ENCODE measurements at places on chromosomes 3 and 15. TPM values are rescaled to one million over a fixed set of nuclear protein-coding genes. Genes with fewer than 3 reads are reported as not detected.

Gene CYP11A1
- total RNA-seq: not detected

Gene CHDH
- 0.55 TPM for total RNA-seq

Gene CCDC80
- total RNA-seq: not detected

Gene SLC22A14
- total RNA-seq: not detected

Gene SI
- total RNA-seq: not detected

Gene SLC25A20
- total RNA-seq: 18.5 TPM

Gene WDR53
- total RNA-seq: 12.8 TPM

Gene PTH1R
- total RNA-seq: not detected

Gene DUOX1
- total RNA-seq: 0.07 TPM

Gene PRTG
- not detected for total RNA-seq

DNA sequence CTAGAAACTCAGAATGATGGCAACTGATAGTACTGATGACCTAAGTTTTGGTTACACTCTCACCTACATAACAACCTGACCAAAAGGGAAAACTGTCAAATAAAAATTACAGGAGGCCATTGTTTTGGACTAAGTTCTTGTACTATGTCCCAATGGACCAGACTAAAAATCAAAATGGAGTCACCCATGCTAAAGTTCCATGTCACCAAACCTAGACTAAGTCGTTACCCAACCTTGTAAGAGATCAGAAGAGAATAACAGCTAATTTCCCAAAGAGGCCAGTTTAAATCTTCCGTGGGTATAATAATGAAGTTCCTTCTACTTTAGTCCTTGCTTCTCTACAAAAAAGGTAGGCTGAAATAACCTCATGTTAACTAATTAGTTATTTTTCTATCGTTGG lies 12.3 kb downstream of the THOC7 start:
- no peak for DNase-seq
- H3K27me3 ChIP-seq: no peaks in the 10 kb centered on the region
- peaks cover 22% of the 10 kb centered on the region for H3K36me3 ChIP-seq

GRCh38 chr15:31265090-31265870 lies 61.4 kb upstream of the KLF13 start:
- H3K4me3 ChIP-seq: no peak overlapping the region
- no peaks in the 10 kb centered on the region for H3K36me3 ChIP-seq
- peak overlapping the region; percentile 77 for H3K27ac ChIP-seq
- no peak for DNase-seq
- peaks cover 2% of the 10 kb centered on the region for H3K27me3 ChIP-seq
- H3K4me1 ChIP-seq: peaks cover 81% of the 10 kb centered on the region

GRCh38 chr15:26023231-26023630 lies 160.1 kb upstream of the ATP10A start:
- no peak overlapping the region for H3K27ac ChIP-seq
- no peak overlapping the region for H3K4me3 ChIP-seq
- peaks cover 4% of the 10 kb centered on the region for H3K27me3 ChIP-seq
- H3K4me1 ChIP-seq: no peaks in the 10 kb centered on the region
- no peak for DNase-seq

GRCh38 chr3:40337136-40338108 lies 27.9 kb downstream of the EIF1B start:
- peaks cover 7% of the 10 kb centered on the region for H3K27me3 ChIP-seq
- DNase-seq: peak; percentile 36
- peaks cover 20% of the 10 kb centered on the region for H3K4me1 ChIP-seq
- H3K36me3 ChIP-seq: no peaks in the 10 kb centered on the region

GRCh38 chr3:66253790-66254620 lies 33.2 kb downstream of the SLC25A26 start:
- H3K27me3 ChIP-seq: no peaks in the 10 kb centered on the region
- peaks cover 2% of the 10 kb centered on the region for H3K4me1 ChIP-seq
- H3K27ac ChIP-seq: no peak overlapping the region
- peaks cover 8% of the 10 kb centered on the region for H3K36me3 ChIP-seq
- DNase-seq: no peak
- H3K4me3 ChIP-seq: no peak overlapping the region

- H3K27ac ChIP-seq: no peak overlapping the region
- H3K4me1 ChIP-seq: no peaks in the 10 kb centered on the region
- peaks cover 11% of the 10 kb centered on the region for H3K27me3 ChIP-seq
- no peak for DNase-seq
- no peak overlapping the region for H3K4me3 ChIP-seq
Measured at GRCh38 chr15:39417366-39418134, 163.3 kb upstream of the THBS1 start.

GRCh38 chr3:27596334-27596841 lies 112.2 kb upstream of the SLC4A7 start:
- no peak overlapping the region for H3K27ac ChIP-seq
- H3K36me3 ChIP-seq: no peaks in the 10 kb centered on the region
- peak; percentile 10 for DNase-seq
- H3K4me1 ChIP-seq: peaks cover 20% of the 10 kb centered on the region
- H3K27me3 ChIP-seq: no peaks in the 10 kb centered on the region

- DNase-seq: no peak
- peaks cover 15% of the 10 kb centered on the region for H3K27me3 ChIP-seq
- no peaks in the 10 kb centered on the region for H3K36me3 ChIP-seq
- H3K4me3 ChIP-seq: no peak overlapping the region
- H3K4me1 ChIP-seq: peaks cover 6% of the 10 kb centered on the region
- H3K27ac ChIP-seq: no peak overlapping the region
Measured at GRCh38 chr3:18080198-18080689, 337.8 kb upstream of the TBC1D5 start.

- no peak overlapping the region for H3K27ac ChIP-seq
- no peak for DNase-seq
- H3K4me1 ChIP-seq: no peaks in the 10 kb centered on the region
Measured at GRCh38 chr15:71889385-71889784, 79.0 kb downstream of the NR2E3 start.

DNA sequence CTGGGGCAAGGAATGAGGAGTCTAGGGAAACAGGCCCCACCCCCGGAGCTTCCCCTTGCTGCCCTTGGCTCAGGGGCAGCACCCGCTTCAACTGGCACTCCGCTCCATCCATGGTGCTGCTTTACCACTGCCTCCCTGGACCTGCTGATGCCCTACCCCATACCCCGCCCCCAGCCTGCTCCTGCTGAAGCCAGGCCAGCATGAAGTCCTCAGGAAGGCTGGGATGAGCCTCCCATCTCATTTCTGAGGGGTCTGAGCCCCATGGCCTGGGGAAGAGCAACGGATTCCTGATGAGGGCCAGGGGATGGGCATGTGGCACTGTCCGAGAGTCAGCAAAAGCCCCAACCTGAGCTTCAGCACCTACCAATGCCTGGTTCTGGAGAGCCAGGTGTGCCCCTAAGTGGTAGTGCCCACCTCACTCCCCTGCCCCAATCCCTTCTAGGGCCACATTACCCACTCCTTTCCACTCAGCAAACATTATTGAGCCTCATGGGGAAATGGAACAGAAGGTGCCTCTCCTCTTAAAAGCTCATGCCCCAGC lies 21.0 kb downstream of the SEC61A1 start:
- H3K27me3 ChIP-seq: no peaks in the 10 kb centered on the region
- H3K4me1 ChIP-seq: peaks cover 21% of the 10 kb centered on the region
- DNase-seq: no peak
- H3K27ac ChIP-seq: no peak overlapping the region

DNA sequence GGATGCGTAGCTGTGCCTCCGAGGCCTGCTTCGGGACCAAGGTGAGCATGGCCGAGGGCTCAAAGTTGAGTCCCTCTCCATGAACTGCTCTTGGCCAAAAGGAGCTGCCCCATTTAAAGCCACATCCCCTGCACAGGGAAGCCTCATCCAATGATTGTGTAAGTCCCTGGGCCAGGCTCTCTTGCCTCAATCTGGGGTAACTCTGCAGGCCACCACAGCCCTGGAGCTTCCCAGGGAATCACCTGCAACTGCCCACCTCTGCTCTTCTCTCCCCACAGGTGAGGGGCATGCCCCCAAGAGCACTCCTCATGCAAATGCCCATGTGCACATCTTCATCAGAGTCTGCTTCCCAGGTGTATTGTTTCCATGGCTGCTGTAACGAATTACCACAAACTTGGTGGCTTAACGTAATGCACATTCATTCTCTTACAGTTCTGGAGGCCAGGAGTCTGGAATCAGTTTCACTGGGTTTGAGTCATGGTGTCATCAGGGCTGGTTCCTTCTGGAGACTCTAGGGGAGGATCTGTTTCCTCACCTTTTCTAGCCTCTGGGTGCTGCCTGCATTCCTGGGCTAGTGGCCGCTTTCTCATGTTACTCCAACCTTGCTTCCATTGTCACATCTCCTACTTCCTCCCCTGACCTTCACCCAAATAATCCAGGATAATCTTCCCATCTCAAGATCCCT lies 25.0 kb upstream of the LOXL1 start:
- no peak overlapping the region for H3K4me3 ChIP-seq
- no peaks in the 10 kb centered on the region for H3K4me1 ChIP-seq
- no peak overlapping the region for H3K27ac ChIP-seq

- no peaks in the 10 kb centered on the region for H3K36me3 ChIP-seq
- H3K4me3 ChIP-seq: no peak overlapping the region
- no peak for DNase-seq
- H3K27me3 ChIP-seq: peaks cover 23% of the 10 kb centered on the region
- no peaks in the 10 kb centered on the region for H3K4me1 ChIP-seq
Measured at GRCh38 chr3:154229217-154229590, 95.1 kb downstream of the DHX36 start.

DNA sequence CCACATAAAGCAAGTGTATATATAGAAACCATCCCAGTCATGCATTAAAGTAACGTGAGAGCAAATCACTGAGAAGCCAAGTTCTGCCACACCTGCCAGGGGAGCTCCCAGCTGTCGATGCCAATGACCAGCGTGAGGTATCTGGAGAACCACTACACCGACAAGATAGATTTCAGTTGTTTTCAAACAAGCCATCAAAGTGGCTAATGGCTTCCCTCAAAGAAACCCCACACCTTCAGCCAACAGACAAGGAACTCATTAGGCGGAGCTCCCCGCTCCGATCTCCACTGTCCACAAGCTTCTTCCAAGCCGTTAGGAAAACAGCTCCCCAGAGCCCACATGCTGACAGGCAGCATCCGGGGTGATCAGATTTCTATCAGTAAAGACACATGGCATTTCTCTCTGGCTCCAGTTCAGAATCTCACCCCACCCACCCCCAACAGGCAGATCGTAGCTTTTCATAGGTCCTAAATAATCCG lies 54.2 kb upstream of the SPATA12 start:
- no peak overlapping the region for H3K4me3 ChIP-seq

- H3K36me3 ChIP-seq: no peaks in the 10 kb centered on the region
- H3K4me1 ChIP-seq: peaks cover 18% of the 10 kb centered on the region
- no peak overlapping the region for H3K27ac ChIP-seq
- H3K4me3 ChIP-seq: no peak overlapping the region
- DNase-seq: peak; percentile 31
Measured at GRCh38 chr3:129593230-129593594, 13.3 kb downstream of the PLXND1 start.

DNA sequence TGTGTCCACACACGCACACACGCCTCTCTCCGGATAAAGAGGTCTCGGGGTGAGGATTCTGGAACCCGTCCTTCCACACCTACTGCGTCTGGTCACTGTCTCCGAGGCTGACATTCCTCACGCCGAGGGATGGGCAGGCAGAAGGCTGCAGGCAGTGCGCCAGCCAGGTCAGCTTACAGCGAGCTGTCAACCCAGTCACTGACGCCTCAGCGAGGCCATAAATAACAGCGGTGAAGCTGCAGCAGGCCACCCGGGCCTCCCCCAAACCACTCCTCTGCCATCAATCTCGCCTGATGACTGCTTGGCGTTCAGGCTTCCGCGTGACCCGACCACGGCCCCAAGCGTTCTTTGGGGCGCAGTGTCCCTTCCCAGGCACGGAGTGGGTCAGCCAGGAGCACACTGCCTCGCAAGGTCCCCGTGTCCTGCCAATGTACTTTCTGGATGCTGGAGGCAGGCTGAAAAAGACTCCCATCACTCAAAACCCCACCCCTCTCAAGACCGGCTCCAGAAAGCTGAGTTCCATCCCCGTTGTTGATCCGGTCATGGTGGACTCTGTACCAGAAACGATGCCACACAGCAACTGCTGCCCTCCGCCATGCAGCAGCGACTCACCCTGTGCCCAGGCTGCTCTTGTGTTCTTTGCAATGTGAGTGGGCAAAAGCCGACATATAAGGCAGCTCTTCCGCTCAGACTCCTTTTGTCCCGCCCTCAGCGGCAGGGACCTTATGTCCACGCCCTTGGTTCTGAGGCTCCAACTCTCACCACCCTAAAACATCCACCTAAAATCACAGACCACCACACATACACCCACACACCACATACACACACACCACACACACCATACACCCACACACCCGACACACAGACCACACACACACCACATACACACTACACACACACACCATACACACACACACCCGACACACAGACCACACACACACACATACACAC lies 27.1 kb downstream of the CPN2 start:
- H3K36me3 ChIP-seq: no peaks in the 10 kb centered on the region
- no peaks in the 10 kb centered on the region for H3K27me3 ChIP-seq
- H3K4me3 ChIP-seq: no peak overlapping the region

DNA sequence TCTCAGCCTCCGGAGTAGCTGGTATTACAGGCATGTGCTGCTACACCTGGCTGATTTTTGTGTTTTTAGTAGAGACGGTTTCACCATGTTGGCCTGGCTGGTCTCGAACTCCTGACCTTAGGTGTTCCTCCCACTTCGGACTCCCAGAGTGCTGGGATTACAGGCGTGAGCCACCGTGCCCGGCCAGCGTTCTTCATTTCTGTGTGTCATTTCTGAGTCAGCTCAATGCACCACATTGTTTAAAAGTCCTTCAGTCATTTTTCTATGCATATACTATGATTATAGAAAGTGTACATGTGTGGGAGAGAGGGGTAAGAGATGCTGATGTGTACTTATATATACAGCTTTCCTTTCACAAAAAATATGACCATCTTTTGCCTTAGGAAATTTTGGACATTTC lies 2.1 kb downstream of the QTRT2 start:
- no peaks in the 10 kb centered on the region for H3K27me3 ChIP-seq
- H3K27ac ChIP-seq: no peak overlapping the region
- DNase-seq: no peak
- H3K4me3 ChIP-seq: peak overlapping the region; percentile 91
- H3K4me1 ChIP-seq: peaks cover 59% of the 10 kb centered on the region

- no peak overlapping the region for H3K4me3 ChIP-seq
- H3K36me3 ChIP-seq: no peaks in the 10 kb centered on the region
- DNase-seq: no peak
- peaks cover 12% of the 10 kb centered on the region for H3K27me3 ChIP-seq
- no peaks in the 10 kb centered on the region for H3K4me1 ChIP-seq
- H3K27ac ChIP-seq: no peak overlapping the region
Measured at GRCh38 chr3:43905157-43905556, 214.4 kb downstream of the ABHD5 start.

- no peak overlapping the region for H3K27ac ChIP-seq
- no peaks in the 10 kb centered on the region for H3K4me1 ChIP-seq
- H3K4me3 ChIP-seq: no peak overlapping the region
- peaks cover 36% of the 10 kb centered on the region for H3K36me3 ChIP-seq
Measured at GRCh38 chr3:48599077-48599501, 4.0 kb upstream of the COL7A1 start.
